ENCODE measurements at places on chromosomes 5 and 9.

GRCh38 chr5:76617675-76618074 lies 5.5 kb downstream of the F2RL2 start:
- no peak for DNase-seq

DNA sequence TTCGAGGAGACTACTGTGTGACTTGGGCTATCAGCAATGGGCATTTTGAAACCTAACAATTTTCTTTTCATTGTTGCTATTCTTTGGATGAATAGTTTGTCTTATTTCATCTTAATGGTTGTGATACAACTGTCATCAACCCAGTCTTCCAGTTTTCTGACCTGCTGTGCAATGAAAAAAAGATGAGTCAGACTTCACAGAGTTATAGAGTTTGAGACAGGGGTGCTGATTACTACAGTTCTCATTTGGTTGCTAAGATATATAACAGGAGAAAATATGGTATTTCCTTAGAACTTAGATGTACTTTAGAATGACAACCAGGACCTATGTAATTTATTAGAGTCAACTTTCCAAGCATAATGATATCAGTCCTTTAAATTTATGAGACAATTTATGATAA lies 564.4 kb upstream of the NUDT12 start:
- no peak for DNase-seq

DNA sequence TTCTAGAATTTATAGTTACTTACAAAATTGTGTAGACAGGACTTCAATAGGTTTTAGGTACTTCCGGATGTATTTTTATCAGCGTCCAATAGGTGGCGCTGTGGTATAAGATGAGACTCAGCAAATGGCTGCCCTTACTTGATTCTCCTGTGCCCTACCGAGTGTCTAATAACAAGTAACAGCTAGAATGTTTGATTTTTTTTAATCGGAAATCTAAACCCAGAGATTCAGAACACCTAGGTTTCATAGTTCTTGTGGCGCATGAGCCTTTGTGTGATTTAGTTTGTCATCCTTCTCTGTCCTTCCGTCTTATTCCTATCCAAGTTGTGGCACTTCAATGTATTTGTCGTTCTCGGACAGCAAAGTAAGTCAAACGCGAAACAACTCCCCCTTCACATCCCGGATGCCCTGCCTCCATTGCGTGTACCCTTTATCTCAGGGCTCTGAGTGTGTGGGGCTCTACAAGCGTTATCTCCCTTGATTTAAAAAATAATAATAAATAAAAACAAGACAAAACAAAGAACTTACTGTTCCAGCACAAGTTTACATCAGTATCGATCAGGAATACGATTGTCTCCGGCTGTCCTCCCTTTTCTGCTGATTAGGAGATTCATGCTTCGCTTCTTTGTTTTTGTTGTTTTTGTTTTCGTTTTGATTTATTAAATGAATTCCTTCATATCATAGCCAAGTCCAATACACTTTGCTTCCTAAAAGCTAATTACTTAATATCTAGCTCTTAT lies 50.7 kb upstream of the SLC30A5 start:
- peak; percentile 97 for DNase-seq

DNA sequence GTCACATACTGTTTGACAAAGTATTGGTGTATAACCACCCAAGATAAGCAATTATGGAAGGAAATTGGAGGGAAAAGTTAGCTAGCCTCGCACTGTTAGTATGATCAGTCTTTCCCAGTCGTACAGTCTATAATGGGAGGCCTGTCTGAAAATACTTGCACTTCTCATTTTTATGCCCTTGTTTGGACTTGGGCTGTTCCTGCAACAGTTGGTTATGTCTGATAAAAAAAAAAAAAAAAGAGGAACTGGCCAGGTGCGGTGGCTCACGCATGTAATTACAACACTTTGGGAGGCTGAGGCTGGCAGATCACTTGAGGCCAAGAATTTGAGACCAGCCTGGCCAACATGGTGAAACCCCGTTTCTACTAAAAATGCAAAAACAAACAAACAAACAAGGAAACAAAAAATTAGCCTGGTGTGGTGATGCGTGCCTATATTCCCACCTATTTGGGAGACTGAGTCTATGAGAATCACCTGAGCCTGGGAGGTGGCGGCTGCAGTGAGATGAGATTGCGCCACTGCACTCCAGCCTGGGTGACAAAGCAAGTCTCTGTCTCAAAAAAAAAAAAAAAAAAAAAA lies 58.3 kb upstream of the ANKRD33B start:
- no peak for DNase-seq

GRCh38 chr5:91345461-91345860 lies 37.7 kb downstream of the ARRDC3 start:
- DNase-seq, result no peak

GRCh38 chr9:638152-638551 lies 203.3 kb upstream of the DMRT1 start:
- DNase-seq, result no peak

GRCh38 chr5:128629157-128629556 lies 91.1 kb upstream of the FBN2 start:
- no peak for DNase-seq

Measured in Ammon's horn (tissue), 1 donor.